ENCODE measurements at places on chromosomes 16 and 17.
A peak's percentile ranks its signal among the peaks of the same experiment; 100 is the strongest.

- no peak for DNase-seq
Observed at GRCh38 chr17:5707482-5707881, 123.2 kb upstream of the NLRP1 start.

DNA sequence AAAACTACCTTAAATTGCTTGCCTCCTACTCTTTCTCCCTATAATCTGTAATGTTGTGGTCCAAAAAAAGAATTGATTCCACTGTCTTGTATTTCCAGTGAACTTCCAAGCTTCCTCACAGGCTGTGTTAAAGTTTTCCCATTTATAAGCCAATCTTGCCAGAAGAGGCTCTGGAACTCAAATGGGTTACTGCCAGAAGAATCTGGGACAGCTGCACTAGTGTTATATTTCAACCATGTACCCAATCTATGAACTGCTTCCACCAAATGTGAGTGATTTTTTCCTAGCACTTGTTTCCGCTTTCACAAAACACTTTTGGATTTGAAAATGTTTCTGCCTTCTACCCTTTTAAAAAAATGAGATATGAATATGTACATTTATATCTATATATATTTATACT, 1.8 kb downstream of the CCDC43 start:
- no peak for DNase-seq

- DNase-seq, result peak; percentile 29
Observed at GRCh38 chr17:14775731-14776492, 475.0 kb downstream of the HS3ST3B1 start.

DNA sequence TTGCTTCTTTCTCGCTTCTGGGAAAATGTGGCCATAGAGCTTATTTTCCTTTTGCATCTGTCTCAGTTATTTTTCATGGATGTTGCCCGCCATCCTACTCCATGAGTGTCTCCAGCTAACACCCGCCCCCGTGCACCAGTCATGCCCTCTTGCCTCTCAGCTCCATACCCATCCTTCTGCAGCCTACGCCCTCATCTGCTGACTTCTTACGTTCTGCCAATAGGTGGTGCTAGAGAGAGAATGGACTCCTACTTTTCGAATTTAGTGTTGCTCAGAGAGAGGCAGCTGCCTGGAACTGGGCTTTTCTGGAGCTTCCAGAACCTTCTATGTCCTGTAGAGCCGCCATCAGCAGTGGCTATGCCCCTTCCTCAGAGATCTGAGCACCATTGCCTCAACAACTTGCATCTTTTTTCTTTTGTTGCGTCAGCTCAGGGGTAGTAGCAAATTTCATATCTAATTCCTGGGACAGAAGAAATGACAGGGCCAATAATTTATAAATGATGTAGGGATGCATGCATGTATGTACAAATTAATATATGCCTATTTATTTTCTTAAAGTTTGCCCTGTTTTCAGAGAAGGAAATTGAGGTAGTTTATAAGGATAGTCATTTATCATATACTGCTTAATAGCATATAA, 119.7 kb upstream of the MYOCD start:
- DNase-seq, result peak; percentile 82

GRCh38 chr16:63617990-63618763, 1503.7 kb downstream of the CDH11 start:
- DNase-seq, result no peak
